ENCODE measurements at places on chromosomes 16 and 17.

- DNase-seq: peak; percentile 25
Measured at GRCh38 chr16:21524068-21524751, 75.2 kb upstream of the METTL9 start.

DNA sequence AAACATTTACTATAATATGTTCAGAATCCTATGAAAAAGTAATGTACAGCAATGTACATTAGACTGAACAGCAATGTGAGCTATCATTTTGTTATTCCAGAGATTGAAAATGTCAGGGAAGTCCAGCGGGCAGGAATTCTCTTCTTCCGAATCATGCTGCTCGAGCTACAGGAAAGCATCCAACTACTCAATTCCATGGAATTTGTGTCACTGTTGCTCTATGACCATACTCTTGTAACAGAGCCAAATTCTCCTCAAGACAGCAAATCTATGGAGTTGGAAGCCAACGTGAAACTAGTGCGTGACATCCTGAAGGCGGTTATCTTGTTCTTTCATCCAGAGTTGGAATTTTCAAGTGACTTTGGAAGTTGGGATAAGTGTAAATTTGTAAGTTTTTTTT, 24.8 kb upstream of the NSRP1 start:
- DNase-seq: no peak

DNA sequence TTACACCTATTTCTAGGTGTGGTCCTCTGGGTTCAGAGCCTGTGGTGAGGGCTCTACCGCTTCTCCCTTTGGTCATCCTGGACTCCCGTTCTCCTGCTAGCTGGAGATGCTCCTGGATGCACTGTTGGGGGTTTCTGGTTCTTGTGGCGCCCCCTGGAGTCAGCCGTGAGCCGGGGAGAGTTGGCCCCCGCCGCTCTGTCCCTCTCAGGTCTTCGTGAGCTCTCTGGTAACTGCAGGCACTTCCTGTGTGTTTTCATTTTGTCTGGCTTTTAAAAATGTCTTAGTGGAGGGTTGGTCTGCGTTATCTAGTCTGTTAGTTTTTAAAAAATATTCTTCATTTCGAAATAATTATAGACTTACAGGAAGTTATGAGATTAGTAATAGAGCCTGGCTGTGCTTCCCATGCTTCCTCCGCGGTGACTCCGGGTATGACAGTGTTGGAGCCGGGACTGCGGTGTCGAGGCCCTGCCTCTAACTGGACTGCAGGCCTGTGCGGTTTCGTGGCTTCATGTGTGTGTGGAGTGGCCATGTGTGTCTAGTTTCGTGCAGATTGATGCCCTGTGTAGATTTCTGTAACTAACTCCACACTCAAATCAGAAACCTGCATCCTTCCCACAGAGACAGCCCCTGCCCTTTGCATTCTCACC, 78.0 kb upstream of the ZNF750 start:
- DNase-seq: peak; percentile 11

DNA sequence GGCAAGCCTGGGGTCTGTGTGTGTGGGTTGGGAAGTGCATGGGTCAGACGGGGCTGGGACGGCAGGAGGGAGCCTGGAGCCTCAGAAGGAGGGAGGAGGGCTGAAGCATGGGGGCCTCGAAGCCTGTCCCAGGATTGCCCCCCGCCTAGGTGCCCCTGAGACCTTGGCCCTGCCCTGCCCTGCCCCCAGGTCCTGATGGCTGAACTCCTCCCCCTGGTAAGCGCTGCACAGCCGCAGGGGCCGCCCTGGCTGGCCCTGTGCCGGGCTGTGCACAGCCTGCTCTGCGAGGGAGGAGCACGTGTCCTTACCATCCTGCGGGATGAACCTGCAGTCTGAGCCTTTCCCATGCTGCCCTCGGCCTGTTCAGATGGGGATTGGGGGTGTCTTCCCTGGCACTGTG, 4.4 kb downstream of the TEDC2 start:
- DNase-seq: no peak
